ENCODE measurements at places on chromosomes 5 and 9.
A peak's percentile ranks its signal among the peaks of the same experiment; 100 is the strongest.

DNA sequence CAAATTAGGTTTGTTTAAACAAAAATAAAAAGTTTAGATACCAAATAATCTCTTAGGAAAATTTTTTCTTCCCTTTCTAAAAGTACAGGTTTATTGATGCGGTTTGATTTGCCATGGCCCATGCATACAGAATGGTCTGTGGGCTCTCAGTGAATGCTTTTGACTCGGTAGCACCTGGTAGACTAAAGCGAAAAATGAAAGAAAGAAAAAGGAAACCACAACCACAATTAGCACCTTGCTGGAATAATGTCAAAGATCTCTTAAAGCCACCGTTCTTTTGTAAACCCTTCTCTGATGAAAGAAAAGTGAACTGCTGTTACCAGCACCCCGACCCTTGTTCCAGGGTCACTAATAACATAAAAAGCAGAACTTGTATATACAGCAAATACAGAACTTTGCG, 157.9 kb downstream of the NFIB start:
- peak; percentile 58 for DNase-seq

- DNase-seq: peak; percentile 98
Measured at GRCh38 chr5:110054240-110054639, 364.5 kb downstream of the MAN2A1 start.

GRCh38 chr9:14361074-14361473, 47.1 kb upstream of the NFIB start:
- no peak for DNase-seq

GRCh38 chr9:105083256-105083655, 155.3 kb upstream of the ABCA1 start:
- no peak for DNase-seq

- no peak for DNase-seq
Measured at GRCh38 chr5:42872865-42873264, 61.2 kb upstream of the SELENOP start.

DNA sequence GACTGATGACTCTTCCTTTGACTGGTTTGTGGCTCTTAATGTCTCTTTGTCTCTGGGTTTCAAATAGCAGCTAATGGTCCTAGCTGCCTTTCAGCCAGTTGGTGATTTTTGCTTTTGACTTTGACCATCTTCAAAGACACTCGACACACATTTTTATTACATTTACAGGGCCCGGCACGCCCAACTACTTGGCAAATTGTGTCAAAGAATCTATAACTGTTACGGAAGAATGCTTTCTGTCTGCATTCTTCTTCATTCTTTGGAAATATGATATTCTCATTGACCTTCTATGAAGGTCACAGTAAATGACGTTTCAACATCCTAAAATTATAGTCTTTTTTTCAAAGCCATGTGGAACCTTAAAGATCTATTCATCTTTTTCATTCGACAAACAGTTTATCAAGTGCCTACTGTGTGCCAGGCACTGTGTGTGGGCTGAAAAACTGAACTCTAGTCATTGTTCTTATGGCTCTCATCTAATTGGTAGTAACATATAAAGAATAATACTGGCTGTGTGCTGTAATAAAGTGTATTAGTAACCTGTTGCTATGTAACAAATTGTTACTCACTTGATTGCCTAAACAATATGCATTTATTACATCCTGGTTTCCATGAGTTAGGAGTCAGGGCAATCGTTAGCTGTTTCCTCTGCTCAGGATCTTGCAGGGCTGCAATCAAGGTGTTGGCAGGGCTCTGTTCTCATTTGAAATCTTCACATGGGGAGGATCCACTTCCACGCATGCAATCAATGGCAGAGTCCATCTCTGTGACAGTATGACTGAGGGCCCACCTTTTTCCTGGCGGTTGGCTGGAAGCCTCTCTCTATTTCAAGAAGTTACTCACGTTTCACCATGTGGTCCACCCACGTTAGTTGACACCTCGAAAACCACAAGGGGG, 7.0 kb upstream of the WHRN start:
- no peak for DNase-seq

- peak; percentile 91 for DNase-seq
Measured at GRCh38 chr9:12784461-12785259, 9.8 kb downstream of the LURAP1L start.

GRCh38 chr5:124637011-124637410, 109.4 kb downstream of the ZNF608 start:
- no peak for DNase-seq

GRCh38 chr9:130897848-130898551, 1.4 kb upstream of the QRFP start:
- peak; percentile 51 for DNase-seq

DNA sequence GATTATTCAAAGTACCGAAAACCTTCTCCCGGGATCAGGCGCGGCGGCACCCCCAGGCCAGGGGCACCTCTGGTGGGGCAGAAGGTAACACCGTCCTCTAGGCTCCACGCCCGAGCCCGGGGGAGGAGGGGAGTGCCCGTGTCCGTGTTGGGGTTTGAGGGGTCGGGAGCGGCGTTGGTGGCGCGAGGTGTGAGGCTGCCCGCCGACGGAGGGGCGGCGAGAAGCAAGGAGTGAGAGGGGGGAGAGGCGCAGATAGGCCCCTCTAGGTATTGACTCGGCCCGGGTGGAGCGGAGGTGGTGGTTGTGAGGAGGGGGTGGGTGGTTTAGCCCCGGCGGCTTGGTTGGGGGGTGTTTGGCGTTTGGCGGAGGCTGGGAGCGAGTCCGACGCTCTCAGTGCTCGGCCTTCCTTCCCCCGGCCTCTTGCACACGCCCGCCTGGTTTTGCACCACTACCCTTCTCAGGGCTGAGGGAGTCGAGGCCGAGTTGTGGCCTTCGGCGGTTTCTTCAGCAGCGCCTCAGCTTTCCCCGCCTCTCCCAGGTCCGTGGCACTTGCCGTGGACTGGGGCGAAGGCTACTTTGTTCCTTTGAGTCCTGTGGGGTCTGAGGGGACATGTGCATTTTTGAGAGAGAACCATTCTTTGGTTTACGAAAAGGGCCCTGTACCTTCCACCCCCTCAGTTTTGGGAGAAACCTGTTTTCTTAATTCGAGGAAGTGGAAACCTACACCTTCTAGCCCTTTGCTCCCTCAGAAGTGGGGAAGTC, 450 bp downstream of the GPBP1 start:
- peak; percentile 63 for DNase-seq

- DNase-seq: peak; percentile 13
Measured at GRCh38 chr9:10268531-10269485, 344.0 kb downstream of the PTPRD start.

DNA sequence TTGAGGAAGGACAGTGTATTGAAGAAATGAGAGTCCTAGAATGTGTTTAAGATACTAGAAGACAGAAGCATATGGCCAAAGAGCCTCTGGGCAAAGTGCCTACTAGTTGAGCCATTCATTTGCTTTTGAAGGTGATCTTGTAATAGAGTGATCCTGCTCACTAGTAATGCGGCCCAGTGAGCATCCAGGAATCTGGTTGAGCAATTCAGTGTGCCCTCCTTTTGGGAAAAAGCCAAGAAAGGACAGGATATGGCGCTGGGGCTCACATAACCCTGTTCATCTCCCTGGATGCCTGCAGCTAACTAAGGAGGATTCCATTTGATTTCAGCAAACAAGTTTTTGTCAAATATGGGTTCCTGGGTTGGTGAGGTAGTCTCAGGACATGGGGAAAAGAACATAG, 16.3 kb downstream of the ADAM19 start:
- no peak for DNase-seq

DNA sequence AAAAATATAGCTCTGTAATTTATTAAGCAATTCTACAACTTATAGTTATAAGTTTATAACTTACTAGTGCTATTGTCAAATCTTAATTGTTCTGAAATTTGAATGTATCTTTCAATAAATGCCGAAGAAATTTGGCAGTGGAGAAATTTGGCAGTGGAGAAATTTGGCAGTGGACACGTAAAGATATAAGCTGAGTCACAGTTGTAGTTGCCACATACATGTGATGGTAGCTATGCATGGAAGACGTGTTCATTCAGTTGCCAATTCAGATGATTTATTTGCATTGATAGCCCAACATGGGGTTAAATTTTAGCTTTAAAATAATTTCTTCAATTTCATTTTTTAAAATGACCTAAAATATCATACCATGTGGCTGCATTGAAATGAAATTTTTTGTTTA, 127.8 kb upstream of the NR4A3 start:
- DNase-seq: no peak

DNA sequence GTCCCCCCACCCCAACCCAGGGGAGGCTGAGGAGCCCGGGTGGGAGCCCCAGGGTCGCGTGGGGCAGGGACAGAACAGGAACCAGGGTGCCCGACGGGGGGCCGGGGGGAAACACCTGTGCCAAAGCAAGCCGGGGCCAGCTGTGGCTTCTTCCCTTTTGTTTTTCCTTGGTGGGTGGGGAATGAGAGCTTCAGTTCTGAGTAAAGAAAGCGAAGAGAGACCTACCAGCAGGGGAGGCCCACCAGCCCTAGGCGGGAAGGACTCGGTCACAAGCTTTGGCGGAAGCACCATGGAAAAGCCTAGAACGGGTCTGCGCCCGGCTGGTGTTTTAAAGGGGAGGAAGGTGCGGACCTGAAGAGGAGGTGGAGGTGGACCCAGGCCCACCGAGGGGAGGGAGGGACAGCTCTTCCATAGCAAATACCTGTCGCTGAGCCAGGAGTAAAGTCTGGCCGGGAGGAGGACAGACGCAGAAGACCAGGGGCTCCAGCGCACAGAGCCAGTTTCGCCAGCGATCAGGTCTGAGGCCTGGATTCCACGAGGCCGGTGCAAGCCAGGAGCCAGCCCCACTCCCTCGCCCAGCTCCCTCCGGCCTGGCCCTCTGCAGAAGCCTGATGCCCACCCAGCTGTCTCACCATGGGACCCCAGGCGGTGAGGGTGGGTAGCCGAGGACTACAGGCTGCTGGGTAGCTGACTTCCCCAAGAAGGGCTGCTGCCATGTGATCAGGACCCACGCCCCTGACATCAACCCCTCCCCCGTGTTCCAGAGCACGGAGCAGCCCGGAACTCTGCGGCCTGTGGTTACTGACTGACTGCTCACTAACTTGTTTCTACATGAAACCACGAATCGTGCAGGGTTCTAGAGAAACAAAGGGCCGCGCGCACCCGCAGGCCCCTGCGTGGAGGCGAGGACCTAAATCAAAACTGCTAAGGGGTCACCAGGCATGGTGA, 849 bp upstream of the MGAT1 start:
- peak; percentile 90 for DNase-seq

GRCh38 chr5:168301593-168302390, 10.3 kb downstream of the WWC1 start:
- peak; percentile 1 for DNase-seq

GRCh38 chr9:115938479-115938878, 215.1 kb upstream of the PAPPA start:
- DNase-seq: no peak

DNA sequence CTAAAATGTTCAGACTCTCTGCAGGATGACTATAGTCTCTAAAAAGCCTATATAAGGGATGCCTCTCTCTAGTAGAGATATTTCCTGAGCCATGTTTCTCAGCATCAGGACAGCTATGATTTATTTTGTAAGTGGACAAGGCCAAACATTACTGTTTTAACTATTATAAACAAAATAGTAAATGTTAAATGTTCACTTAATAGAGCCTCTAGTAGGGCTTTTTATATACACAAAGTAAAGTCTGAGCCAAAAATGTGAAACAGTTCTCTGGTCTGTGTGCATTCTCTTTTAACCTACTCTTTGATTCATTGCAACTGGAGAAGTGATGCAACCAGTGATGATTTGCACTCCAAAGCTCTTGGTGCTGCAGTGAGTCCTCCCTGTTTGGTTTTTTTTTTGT, 220.5 kb downstream of the GDNF start:
- no peak for DNase-seq

DNA sequence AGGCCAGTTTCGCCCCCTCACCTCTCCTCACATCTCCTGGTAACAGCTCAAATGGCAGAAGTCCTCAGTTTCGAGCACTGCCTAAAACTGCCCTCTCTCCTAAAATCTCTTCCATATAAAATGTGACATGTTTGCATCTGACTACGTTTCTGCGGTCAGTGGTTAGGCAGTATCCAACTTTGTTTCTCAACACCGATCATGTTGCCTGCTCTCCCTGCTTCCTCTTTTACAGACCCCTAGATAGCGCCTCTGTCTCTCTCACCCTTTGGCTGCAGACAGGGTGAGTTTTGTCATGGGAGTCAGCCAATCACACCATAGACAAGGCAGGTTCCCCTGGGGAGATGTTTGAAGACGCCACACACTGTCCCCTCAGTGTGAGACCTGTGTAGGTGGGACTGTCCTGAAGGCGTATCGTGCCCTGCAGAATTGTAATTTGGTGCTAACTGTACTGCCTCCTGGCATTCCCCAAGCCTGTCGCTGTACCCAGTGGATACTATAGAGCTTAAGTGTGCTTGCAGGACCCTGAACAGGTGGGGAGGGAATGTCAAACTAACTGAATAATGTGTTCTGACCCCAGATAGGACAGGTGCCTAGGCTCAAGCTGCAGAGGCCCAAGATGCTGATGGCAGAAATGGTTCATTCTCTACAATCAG, 1.1 kb downstream of the HEXB start:
- DNase-seq: peak; percentile 30

GRCh38 chr5:149118463-149118862, 22.8 kb upstream of the ABLIM3 start:
- DNase-seq: no peak

- DNase-seq: peak; percentile 17
Measured at GRCh38 chr5:6583049-6583880, 49.6 kb downstream of the NSUN2 start.

GRCh38 chr5:92713826-92714225, 867.2 kb downstream of the NR2F1-AS1 start:
- DNase-seq: no peak

DNA sequence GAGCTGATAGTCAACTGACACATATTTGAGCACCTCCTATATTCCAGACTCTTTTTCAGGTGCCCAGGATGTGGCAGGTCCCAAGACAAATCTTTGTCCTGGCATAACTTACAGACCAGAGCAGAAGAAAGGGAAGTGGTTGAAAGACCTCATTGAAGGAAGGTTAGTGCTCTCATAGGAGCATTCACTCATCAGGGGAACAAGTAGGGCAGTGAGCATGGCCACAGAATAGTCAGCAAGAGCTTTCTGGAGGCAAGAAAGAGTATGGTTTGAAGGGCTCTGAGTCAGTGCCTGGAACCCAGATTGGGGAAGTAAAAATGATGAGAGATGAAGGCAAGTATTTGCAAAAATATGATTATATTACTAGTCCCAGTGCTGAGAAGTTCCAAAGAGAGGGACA, 25.0 kb upstream of the ERMP1 start:
- DNase-seq: no peak

DNA sequence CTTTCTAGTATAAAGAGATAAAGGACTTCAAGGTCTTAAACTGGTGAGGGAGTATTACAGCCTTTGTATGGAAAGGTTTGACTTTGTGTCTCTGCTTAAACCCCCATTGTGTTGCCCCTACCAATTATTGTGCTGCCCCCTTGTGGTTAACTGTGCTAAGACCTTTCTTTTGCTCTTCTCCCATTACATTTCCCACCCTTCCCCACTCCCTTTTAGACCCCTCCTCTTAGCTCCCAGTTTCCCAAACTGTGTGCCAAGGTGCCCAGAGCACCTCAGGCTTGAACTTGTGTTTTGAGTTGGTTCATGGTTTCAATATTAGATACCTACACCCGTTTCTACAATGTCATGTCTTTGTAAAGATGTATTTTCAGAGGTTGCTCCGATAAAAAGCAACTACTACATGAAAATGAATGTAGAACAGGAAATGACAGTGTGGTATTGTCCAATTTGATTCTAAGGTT, 2.9 kb downstream of the JAK2 start:
- DNase-seq: peak; percentile 48

All from RPMI8226 (cell line).